ENCODE measurements at places on chromosomes 2 and 18. TPM values are rescaled to one million over a fixed set of nuclear protein-coding genes. Genes with fewer than 3 reads are reported as not detected.
A peak's percentile ranks its signal among the peaks of the same experiment; 100 is the strongest.

DNA sequence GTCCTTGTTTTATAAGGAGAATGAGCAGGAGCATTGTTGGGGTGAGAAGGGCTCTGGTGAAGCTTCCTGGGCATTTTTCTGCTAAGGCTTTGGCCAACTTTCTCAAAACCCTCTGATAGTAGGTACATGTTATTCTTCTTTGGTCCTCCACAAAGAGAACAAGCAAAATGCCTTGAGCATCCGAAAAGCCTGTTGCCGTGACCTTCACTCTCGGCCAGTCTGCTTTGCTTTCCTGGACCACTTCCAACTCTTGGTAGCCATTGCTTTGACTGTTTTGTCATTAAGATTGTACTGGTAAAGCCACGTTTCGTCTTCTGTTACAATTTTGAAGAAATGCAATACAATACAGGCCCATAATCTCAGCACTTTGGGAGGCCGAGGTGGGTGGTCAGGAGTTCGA lies 27.4 kb upstream of the ALLC start:
- no peak for DNase-seq

DNA sequence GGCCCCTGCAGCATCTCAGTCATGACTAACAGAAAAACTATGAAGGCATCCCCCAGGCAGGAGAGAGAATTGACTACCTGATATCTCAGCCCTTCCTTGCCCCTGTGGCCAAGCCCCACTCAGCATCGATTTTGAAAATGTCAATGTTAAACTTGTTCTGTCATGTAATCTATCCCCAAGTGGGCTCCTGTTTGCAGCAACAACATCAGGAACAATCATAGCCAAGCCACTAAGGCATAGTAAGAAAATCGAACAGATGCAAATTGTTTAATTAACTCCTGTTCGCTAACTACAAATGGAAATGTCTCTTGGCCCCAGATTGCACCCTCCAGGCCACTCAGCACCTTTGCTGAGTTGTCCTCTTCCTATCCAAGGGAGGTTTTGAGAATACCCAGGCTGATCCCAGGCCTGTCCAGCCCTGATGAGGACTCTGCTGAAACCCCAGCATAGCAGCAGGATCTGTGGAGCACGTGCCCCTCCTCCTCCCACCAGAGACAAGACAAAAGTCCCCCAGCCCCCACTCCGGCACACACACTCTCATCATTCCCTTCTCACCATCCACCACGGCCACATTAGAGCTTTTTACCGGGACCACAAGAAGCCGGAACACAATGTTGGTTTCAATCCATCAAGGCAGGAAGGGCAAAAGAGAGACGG lies 150.1 kb downstream of the TNS1 start:
- DNase-seq = no peak

DNA sequence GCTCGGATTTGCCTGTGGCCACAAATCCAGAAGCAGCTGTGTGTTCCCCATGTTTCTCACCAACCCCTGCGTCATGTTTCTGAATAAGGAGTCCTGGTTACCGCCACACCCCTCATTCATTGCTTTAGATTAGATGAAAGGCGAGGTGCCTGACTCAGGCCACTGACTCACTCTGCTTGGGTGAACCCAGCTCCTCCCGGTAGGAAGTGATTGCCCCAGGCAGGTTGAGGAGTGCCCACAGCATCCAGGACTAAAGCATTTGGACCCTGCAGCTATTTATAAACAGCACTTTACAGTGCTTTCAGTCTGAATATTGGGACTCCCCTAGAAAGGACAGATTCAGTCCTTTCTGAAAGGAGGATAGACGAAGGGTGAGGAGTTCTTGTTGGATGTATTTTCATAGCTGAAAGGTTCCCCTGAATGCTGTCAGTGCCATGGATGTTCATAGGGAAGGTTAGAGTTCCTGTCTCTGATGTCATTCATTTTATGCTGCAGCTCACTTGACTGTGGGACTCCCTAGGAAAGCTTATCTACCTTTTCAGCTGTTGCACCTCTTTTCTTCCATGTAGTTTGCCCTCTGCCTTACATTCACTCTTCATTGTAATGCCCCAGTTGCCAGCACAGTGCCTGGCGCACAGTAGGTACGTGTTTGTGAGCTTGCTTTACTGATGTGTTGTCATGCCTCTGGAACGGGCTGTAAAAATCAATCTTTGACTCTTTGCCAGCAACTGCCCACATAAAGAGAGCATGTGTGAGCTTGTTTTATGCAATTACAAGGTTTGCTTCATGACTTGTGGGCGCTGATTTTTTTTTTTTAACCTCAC lies 14.9 kb downstream of the ITGA6 start:
- peak; percentile 92 for DNase-seq

DNA sequence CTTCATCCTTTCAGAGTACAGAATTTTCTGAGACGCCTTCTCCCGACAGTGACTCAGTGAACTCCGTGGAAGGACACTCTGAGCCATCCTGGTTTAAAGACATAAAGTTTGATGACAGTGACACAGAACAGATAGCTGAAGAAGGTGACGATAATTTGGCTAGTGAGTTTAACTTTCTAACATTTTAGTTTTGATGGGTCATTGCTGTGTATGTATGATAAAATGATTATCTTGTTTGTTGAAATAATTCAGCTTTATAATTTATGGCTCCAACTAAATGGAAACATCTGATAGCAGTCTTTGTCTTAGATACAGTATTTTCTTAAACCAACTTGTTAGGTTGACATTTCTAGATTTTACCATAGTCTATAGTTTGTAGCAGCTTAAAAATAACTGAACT lies 38.1 kb downstream of the PIKFYVE start:
- no peak for DNase-seq

Gene DPP4
- total RNA-seq = 0.53 TPM

Gene NEB
- not detected for total RNA-seq

DNA sequence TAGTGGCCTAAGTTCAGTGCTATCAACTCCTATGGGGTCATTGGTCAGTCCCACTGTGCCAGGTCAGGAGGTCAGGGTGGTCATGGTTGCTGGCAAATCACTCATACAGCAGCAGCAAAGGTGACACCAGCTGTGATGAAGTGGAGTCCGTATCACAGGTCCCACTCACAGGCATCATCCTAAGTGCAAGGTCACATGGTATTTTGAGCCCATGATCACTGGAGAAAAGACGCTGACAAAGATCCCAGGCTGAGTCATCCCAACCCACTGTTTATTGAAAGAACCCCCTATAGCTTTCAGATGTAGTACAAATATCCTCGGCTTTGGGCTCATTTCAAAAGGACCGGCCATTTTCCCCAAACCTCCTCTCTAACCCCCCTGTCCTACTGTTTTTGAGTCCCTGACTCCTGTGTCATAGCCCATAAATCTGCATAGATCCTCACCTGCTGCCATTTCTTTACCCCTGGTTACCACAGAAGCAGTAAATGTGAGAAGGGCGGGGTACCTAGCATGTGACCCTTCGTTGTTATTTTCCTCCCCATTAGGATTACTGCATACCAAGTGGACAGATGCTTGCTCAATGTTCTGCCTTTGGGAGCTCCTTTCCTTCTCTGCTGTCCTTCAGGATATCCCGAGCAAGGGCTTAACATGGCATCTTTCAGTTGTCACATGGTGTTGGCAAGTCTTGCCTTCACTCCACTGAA lies 107.7 kb downstream of the COL6A3 start:
- peak; percentile 76 for DNase-seq

- no peak for DNase-seq
These were observed 96.9 kb downstream of the SPP2 start for GRCh38 chr2:234147335-234147861.

Gene CD8B2
- not detected for total RNA-seq

Gene UGT1A8
- 2.2 TPM for total RNA-seq

GRCh38 chr2:119265693-119266066 lies 42.0 kb downstream of the STEAP3 start:
- no peak for DNase-seq

DNA sequence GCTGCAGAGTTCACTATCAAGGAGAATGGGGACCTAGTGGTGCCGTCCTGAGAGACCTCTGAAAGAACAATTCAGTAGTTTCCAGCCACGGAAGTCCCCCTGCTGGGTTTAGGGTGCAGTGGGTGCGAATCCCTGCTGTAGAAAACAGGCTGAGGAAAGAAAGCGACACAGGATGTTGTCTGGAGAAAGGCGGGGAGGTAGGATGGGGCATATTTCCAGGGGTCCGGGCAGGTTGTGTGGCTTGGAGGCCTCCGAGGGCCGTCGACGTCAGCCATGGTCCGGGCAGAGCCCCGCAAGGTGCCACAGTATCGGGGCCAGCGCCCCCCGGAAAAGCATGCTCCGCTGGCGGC lies 807 bp upstream of the CREB1 start:
- DNase-seq = peak; percentile 59

- DNase-seq = no peak
These were observed 42.6 kb upstream of the RNF152 start for GRCh38 chr18:61935362-61935761.
